ENCODE measurements at places on chromosomes 1 and 21.

DNA sequence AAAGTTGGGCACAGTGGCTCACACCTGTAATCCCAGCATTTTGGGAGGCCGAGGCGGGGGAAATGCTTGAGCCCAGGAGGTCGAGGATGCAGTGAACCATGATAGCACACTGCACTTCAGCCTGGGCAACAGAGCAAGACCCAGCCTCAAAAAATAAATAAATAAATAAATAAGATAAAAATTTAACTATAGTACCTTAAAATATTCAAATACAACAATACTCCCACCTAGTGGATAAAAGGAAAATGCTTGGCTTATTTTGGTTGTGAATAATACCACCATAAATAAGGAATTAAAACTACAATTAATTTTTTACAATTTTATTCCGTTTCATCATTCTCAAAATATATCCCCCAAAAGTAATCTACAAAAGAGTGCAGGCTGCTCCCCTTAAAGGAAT lies 8.1 kb downstream of the PSMG1 start:
- no peak for DNase-seq

DNA sequence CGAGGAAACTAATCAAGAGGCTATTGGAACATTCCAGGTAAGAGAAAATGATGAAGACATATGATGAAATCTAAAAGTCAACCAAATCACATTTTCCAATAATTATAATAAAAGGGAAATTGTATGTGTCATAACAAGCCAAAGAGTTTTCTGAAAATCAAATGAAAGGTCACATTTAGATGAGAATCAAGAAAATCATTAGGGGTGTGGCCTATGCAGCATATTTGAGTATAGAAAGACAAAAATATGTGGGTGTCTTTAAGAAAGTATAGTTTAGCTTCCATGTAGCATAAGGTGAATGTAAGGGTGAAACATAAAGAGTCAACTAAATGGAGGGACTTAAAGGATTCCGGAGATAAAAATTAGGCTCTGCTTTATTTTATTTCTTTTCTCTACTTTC lies 9.2 kb upstream of the RNPC3 start:
- no peak for DNase-seq

DNA sequence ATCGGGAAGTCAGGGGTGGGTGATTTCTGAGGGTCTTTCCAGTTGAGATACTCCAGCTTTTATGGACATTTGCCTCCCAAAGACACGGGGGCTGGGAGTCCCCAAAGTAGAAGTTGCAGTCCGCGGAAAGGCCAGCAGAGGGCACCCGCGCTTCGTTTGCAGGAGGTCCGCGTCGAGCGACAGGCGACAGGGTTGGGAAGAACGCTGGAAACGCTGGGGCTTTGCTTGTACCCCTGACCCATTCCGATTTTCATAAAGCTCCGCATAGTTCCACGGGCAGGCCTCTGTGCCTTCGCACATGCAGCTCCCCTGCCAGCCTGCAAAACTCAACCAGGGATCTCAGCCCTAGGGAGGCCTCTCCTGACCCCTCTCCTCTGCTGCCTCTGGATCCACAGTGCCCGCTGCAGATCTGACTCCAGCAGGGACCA lies 44.2 kb upstream of the LAPTM5 start:
- DNase-seq, result peak; percentile 83

- no peak for DNase-seq
Measured at GRCh38 chr21:35053356-35054096, 4.4 kb upstream of the RUNX1 start.

- DNase-seq, result no peak
Measured at GRCh38 chr1:7553042-7553690, 217.9 kb upstream of the VAMP3 start.

- no peak for DNase-seq
Measured at GRCh38 chr1:33021567-33022431, 14.9 kb downstream of the AK2 start.

DNA sequence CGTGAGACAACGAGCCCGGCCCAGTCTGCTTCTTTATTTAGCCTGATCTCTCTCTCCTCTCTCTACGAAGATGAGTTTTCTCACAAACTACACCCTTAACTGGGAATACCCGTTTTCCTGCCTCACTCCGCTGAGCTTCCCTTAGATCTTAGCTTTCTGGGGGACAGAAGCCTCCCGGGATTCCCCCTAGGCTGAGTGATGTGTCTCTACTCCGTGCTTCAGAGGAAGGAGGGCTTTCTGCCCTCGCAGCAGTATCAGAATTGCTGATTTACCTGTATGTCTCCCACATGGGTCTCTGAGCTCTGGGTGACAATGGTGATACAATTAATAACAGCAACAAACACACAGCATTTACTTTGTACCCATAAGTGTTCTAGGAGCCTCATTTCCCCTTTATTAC lies 1.0 kb downstream of the ZBTB17 start:
- no peak for DNase-seq

DNA sequence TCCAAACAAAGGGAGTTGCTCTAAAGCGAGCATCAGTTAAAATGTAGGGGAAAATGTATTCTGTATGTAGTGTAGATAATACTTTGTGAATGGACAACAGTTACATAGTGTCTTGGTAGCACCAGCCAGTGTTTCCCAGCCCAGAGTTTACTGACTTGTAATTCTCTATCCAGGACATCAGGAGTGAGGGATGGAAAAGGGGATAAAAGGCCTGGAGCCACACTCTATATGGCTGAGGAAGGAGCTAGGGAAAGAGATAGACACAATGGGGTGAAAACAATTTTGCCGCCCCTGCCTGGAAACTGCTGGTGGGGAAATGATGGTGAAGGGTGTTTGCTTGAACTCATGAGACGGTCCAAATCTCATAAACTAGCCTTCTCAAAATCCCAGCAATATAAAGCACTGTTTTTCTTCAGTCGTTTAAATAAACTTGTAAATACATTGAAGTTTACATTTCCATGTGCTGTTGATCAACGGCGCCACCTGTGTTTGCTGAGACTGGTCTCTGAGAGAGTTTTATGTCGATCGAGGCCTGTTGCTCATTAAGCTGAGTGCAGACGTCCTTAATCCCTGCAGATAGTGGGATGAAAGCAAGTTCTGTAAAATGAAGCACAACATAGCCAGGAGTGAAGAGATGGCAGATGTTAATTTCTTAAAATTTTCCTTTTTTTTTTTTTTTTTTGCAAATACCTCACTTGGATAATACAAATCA lies 27.9 kb upstream of the AGO1 start:
- no peak for DNase-seq

DNA sequence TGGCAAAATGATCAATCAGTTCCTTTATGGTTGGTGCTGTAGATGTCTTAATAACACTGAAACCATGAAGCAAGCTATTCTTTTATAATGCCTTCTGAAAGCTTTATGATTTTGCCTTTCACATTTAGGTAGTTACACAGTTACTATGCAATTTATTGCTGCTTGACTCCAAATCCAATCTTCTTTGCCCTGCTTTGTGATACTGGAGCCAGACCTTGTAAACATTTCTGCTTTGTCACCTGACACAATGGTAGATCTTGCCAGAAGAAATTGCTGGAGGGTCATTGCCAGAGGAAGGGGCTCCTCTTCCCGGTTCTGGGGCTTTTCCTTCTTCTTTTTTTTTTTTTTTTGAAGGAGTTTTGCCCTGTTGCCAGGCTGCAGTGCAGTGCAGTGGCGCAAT lies 40.5 kb upstream of the KLF17 start:
- DNase-seq, result no peak

- no peak for DNase-seq
Measured at GRCh38 chr1:113170519-113170918, 97.5 kb downstream of the LRIG2 start.

GRCh38 chr1:53731043-53731600 lies 7.8 kb downstream of the GLIS1 start:
- DNase-seq, result no peak

DNA sequence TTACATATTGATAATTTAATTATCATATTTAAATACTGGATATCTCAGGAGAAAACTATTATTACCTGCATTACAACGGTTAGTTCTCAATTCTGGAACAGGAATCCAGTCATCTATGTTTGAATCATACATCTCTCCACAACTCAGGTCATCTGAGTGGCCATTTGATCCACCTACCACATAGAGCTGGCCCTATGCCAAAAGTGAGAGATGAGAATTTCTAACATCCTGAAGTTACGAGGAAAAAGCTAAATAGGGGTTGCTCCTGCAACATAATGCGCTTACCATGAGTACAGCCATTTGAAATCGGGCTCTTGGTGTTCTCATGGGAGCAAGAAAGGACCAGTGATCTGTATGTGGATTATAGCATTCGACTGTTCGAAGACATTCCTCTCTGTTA lies 16.9 kb downstream of the IVNS1ABP start:
- no peak for DNase-seq

- DNase-seq, result no peak
Measured at GRCh38 chr1:29629401-29629800, 393.1 kb downstream of the PTPRU start.

GRCh38 chr1:223775711-223776074 lies 63.4 kb downstream of the CAPN2 start:
- no peak for DNase-seq

GRCh38 chr21:17539743-17540341 lies 27.0 kb downstream of the CXADR start:
- no peak for DNase-seq

DNA sequence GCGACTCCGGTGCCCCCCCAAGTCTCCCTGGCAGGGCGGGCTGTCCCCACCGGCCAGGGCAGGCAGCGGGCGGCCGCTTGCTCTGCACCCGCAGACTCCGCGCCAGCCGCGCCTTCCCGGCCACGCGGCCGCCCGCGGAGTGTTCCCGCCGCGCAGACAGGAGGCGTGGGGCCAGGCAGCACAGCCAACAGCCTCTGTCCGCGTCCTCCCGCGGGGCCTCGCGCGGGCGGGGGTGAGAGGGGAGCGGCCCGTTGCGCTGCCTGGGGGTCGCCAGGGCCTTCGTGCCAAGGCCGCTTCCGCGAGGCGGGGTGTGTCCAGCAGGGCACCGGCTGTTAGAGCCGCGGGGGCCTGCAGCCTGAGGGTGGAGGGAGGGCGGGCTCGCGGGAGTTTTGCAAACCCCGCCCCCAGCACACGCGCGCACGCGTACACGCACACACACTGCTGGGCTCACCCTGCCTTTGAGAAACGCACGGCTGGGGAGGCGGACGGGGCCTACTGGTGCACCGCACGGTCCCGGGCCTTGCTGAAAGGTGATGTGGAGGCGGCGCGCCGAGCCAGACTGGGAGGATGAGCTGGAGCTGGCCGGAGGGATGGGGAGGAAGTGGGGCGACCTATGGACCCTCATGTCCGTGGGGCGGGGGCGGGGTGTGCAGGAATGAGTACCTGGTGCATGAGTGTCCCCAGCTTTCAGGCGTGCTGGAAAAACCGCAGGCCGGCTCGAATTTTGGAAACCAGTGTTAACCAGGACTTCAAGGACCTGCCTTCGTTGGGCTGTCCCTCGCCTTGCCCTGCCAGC lies 41.5 kb downstream of the KIAA1614 start:
- DNase-seq, result peak; percentile 57

GRCh38 chr1:43285269-43285990 lies at the start of gene C1orf210:
Gene C1orf210 (minus strand): TSS chr1:43285581. CDS start chr1:43283270, 2,311 bp downstream.
- no peak for DNase-seq

DNA sequence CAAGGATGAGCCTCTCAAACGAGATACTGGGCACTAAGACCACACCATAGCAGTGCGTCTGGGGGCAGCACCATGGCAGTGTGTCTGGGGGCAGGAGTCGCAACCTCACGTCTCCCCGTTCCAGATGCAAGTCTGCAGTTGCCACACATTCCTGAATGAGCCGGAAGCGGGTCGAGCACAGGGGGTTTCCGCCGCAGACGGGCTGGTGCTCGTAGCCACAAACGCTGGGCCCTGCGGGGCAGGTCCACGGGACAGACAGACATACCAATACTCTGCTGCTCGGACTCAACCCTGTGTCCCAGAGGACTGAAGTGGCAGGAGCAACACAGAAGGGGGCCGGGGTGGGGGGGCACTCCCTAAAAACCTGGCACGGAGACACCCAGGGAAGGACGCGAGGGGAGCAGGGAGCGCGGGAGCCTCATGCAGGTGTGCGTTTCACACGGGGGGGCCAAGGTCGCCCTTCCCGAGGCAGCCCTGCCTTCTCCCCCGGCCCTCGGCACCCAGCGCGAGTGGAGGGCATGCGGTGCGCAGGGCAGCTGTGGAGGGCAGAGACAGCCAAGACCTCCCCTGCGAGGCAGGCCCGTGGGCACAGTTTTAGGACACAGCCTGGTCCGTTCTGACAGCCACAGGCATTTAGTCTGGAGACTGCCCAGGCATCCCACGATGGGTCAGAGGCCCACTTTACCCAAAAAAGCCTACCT lies 24.5 kb downstream of the PTTG1IP start:
- DNase-seq, result no peak

GRCh38 chr1:119600561-119600960 lies 47.5 kb downstream of the ZNF697 start:
- no peak for DNase-seq

GRCh38 chr1:169106095-169106920 lies at the start of gene ATP1B1:
Gene ATP1B1 (plus strand): TSS chr1:169106690. CDS start chr1:169106830, 140 bp downstream.
- DNase-seq, result peak; percentile 68

DNA sequence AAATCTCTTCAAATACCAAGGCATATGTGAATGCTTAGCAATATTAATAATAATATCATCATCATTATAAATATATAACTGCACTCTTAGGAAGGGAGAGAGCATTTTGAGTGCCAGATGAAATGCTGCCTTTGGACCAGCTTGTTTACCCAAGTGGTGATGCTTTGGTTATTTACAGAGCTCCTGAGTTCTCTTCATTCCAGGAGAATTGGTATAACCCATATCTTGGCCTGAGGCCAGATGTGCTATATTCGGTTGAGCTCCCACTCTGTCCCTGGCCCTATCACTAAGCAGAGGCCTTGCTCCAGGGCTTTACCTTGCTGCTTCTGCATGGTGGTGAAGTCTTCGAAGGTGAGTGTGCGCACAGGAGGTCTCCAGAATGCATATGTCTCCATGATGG lies 89.4 kb downstream of the TBX15 start:
- DNase-seq, result no peak

GRCh38 chr1:183077097-183077496 lies 53.9 kb downstream of the LAMC1 start:
- no peak for DNase-seq

DNA sequence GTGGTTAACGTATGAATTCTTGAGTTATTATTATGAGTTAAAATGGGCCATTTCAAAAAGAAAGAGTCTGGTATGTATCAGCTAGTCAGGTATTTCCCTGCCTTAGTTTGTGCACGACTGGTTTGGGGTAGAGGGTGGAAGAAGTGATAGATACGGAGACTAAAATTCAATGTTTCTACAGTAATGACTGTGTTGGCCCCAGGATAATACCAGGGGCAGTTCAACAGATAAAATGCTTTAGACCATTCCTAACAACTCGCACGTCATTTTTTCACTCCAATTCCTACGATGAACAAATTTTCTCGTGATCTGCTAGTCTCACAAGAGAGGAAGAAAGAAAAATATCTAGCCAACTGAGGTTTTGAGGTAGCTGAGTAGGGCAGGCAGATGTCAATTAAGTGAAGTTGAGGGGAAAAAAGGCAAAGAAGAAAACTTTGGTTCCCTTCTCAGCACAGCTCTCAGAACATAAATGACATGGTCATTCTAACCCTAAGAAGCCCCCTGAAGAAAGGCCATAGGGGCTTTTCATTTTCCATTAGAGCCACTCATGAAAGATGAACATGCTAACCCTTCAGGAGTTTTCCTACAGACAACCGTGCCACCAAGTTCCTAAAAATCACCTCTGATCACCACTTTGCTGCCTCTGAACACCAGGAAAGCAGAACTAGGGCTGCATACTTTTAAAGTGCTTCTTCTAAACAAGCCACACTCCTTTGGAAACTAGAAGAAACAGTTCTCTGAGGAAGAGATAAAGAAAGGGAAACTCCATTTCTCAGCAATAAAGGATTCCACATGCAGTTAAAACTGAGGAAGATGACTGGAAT lies 5.6 kb downstream of the MCOLN2 start:
- no peak for DNase-seq

Measured in activated T-cell treated with anti-CD3 and anti-CD28 coated beads for 4 hours (primary cell).